Right renal pelvis (tissue), 4 donors: ENCODE measurements at places on chromosomes 16 and 17. TPM values are rescaled to one million over a fixed set of nuclear protein-coding genes. Genes with fewer than 3 reads are reported as not detected.

DNA sequence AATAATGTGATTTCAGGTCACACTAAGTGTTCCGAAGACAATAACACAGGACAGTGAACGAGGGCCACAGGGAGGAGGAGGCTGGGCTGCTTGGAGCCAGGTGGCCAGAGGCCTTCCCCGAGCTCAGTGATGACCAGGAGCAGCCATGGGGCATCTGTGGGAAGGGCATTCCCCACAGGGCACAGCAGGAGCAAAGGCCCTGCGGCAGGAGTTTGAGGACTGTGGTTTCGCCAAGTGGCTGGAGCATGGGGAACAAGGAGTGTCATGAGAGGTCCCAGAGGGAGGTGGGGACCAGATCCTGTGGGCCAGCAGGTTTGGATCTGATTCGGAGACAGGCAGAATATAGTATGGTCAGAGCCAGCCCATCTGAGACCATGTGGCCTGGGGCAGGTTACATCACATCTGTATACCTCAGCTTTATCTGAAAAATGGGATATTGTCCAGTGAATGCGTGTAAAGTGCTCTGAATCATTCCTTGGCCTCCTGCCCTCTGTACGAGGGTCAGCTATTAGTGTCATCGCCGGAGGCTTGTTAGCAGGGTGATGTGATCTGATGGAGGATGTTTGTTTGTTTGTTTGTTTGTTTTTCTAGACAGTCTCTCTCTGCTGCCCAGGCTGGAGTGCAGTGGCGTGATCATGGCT lies 176.8 kb downstream of the KATNIP start:
- DNase-seq, result no peak

- DNase-seq, result no peak
These were observed 2.0 kb upstream of the TVP23A start for GRCh38 chr16:10820546-10820945.

The ATP2A1 gene
- polyA plus RNA-seq, result 4.4 TPM

The CCL5 gene
- 1.7 TPM for polyA plus RNA-seq

The RGS11 gene
- polyA plus RNA-seq, result 1.7 TPM

The NLRC5 gene
- polyA plus RNA-seq, result 2.1 TPM

The TMEM94 gene
- polyA plus RNA-seq, result 77.7 TPM

The DOK4 gene
- polyA plus RNA-seq, result 35.0 TPM

DNA sequence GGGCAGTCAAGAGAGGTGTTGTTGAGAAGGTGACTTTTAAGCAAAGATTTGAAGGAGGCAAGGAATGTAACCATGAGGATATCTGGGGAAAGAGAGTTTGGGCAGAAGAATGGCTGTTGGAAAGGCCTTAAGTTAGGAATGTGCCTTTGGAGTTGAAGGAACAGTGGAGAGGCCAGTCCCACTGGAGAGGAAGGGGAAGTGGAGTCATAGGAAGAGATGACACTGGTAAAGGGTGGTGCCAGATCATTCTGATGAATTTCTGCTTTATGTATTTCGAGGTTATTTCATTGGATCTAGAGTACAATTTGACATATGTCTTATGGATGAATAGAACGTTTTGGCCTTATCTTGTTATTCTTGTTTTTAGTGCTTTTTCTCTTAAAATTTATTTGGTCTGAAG lies 93.5 kb downstream of the WWP2 start:
- no peak for DNase-seq

DNA sequence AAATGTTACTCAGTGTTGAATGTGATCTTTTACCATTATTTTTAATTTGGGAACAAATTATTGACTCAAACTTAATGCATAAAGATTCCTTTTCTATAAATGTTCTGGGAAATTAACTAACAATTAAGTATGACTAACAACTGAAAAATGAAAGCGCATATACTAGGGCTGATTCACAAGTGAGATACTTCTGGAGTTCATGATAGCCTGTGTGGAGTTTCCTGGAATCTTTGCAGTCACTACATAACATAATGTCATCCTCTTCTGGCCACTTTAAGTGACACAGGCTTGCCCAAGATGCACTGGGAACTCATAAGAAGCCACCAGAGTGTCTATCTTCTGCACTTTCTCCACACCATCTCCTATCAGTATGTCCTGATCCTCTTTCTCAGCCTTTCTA lies 450.3 kb upstream of the CDH11 start:
- DNase-seq, result no peak

DNA sequence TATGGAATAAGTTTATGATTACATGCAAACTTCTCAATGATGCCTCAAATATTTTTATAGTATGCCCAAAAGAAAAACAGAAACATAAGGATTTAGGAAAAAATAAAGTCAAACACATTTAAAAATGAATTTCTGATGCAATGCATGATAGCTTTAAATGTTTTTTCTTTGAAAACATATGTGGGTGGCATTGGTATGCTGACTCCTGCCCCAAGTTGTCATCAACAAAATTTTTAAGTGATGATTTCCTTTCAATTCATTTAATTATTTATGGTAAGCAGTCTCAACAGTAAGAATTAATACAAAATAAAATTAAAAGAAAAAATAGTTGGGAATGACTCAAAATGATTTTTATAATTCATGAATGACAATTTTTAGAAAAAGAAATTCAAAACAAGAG lies 104.9 kb downstream of the CEP112 start:
- DNase-seq, result no peak

DNA sequence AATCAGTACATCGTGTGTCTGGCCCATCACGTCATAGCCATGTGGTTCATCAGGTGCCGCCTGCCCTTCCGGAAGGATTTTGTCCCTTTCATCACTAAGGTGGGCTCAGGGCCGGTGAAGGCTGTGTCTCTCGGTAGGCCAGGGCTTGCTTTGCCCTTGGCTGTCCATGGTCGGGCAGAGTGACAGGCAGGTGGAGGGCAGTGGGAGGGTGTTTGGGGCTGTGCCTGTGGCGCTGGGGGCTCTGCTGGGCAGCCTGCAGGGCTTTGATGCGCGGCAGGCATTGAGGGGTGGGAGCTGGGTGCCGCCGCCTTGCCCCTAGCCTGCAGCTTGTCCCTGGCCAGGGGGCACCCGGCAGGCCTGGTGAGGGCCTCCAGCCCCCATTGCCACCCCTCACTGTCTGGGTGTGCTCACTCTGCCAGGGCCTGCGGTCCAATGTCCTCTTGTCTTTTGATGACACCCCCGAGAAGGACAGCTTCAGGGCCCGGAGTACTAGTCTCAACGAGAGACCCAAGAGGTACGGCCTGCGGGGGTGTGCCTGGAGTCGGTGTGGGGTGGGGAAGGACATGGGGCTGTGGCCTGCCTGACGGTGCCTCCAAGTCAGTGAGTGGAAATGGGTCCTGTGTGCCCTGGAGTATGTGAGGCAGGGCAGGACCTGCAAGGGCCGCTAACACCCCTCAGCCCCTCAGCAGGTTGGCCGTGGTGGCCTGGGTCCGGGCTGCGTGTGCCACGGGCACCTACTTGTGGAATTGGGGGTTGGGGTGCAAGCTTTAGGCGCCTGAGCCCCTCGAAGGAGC lies 28.5 kb downstream of the TSC2 start:
- DNase-seq, result no peak

GRCh38 chr16:84822990-84823389 lies 3.2 kb downstream of the CRISPLD2 start:
- no peak for DNase-seq

DNA sequence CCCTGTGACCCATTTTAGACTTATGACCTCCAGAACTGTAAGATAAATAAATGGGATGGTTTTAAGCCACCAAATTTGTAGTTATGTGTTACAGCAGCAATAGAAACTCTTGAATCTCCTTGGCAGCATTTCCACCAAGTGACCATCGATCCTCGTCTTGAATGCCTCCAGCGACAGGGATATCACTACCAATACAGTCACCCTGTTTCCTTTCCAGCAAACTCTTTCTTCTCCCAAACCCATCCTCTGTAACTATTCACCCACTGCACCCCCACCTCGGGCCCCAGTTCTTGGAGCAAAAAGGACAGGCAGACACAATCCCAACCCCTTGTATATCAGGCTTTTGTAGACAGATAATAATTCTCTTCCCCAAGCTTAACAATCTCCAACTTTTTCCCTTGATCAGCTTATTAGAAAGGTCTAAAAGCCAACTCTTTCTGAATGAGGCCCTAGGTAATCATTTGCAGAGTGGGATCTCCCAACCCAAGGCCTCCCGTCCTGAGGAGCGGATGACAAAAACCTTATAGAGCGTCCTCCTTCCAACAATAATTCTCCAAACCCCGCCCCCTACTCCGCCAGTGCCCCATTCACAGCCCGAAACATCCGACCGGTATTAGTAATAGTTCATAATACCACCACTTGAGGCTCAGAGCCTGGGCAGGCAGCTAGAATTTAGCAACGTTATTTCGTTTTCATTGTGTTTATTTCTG lies 14.7 kb upstream of the PLLP start:
- DNase-seq, result no peak

The KRTAP9-8 gene
- polyA plus RNA-seq, result not detected

The TBC1D3 gene
- not detected for polyA plus RNA-seq

DNA sequence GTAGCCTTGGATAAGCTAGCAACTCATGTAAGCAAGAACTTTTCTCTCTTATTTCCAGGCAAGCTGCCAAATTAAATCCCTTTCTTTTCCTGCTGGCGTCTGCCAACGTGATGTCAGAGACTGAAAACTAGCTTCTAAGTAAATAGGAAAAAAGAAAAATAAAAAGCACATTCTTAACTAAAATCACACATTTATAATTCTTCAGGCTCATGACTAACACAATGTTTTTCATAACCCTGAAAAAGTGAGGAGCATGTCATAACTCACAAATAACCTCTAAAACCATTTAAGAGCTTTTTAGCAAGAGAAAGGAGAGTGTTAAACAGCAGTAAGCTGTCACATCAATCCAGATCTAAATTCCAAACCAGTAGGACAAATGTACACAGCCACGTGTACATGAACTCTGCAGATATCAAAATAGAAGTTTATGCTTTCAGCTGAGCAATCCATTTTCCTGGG lies 110.0 kb downstream of the N4BP1 start:
- DNase-seq, result peak; percentile 56

The CRYM gene
- 8.0 TPM for polyA plus RNA-seq

- no peak for DNase-seq
These were observed 3.1 kb upstream of the PHKG2 start for GRCh38 chr16:30745082-30745481.

GRCh38 chr17:57578608-57579225 lies 166.4 kb downstream of the CCDC182 start:
- no peak for DNase-seq

- no peak for DNase-seq
These were observed 10.1 kb upstream of the PIPOX start for GRCh38 chr17:29032857-29033197.

The ASIC2 gene
- polyA plus RNA-seq, result 3.7 TPM

DNA sequence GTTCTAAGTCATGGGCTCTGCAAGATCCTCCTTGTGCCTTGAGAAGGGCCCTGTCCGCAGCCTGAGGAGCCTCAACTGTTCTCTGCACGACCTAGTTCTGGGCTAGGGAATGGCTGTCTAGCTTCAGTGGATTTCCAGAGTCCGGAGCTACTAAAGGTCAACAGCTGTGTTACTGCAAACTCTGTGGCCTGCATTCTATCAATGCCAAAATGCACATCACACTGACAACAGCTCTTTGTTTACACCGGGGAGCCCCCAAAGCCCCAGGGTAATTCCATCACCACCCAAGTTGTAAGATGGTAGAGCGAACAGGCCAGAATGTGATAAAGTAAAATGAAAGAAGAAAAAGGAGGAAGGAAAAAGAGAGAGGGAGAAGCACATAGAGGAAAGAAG lies 610.2 kb downstream of the MAF start:
- DNase-seq, result no peak

The USP43 gene
- polyA plus RNA-seq, result 7.0 TPM

- DNase-seq, result no peak
These were observed 19.3 kb downstream of the CDH1 start for GRCh38 chr16:68756239-68756915.
